ENCODE measurements at places on chromosomes 6 and 20. TPM values are rescaled to one million over a fixed set of nuclear protein-coding genes. Genes with fewer than 3 reads are reported as not detected.
A peak's percentile ranks its signal among the peaks of the same experiment; 100 is the strongest.

Gene SYCP2
- total RNA-seq: 0.48 TPM

Gene CALHM5
- 0.57 TPM for total RNA-seq

Gene BFSP1
- total RNA-seq: 4.9 TPM

Gene LSM2
- total RNA-seq: 47.6 TPM

Gene ENPP5
- total RNA-seq: 4.7 TPM

Gene PROKR2
- not detected for total RNA-seq

Gene KCNK16
- not detected for total RNA-seq

Gene BTN1A1
- total RNA-seq: not detected

Gene CST4
- not detected for total RNA-seq

Gene HSPA12B
- 13.8 TPM for total RNA-seq

Gene MAP7
- 3.7 TPM for total RNA-seq

GRCh38 chr6:46994933-46995332 lies 47.2 kb downstream of the ADGRF1 start:
- H3K36me3 ChIP-seq: no peaks in the 10 kb centered on the region
- H3K27ac ChIP-seq: no peak overlapping the region
- H3K4me1 ChIP-seq: no peaks in the 10 kb centered on the region
- H3K27me3 ChIP-seq: no peaks in the 10 kb centered on the region

GRCh38 chr6:43728586-43728985 lies 41.0 kb upstream of the MRPS18A start:
- no peak overlapping the region for H3K4me3 ChIP-seq
- H3K27ac ChIP-seq: no peak overlapping the region
- no peak for DNase-seq
- H3K27me3 ChIP-seq: no peaks in the 10 kb centered on the region

DNA sequence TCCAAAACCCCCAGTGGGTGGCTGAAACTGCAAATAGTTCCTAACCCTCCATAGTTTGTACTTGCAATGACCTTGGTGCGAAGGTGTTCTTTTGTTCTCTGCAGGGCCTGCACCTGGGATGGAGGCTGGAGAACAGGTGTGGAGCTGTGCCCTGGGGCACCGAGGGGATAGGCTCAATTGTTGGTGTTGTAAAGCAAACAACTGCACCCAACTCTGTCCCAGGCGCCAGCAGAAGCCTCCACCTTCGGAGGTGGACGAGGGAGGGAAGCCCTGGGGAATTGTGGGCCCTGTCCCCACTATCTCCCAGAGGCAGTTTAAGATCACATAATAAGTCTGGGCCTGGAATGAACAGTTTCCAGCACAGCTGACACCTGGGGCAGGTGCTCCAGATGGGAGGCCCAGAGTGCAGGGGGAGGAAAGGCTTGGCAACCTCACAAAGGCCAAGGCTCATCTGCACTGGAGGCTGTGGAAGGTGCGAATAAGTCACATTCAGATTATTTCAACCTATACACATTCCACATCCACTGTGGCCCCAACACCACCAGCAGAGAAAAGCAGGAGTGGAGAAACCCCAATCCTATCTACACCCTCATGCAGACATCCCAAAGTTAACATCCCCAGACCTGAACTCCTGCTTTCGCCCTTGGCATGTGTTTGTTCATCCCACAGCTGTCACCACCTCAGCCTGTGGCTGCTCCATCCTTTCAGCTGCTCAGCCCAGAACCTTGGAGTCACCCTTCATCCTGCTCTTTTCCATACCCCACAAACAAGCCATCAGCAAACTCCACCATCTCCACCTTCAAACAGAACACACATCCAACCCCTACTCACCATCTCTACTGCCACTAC lies 12.3 kb upstream of the CBFA2T2 start:
- H3K27me3 ChIP-seq: no peaks in the 10 kb centered on the region
- peaks cover 2% of the 10 kb centered on the region for H3K4me1 ChIP-seq
- H3K4me3 ChIP-seq: no peak overlapping the region
- H3K36me3 ChIP-seq: no peaks in the 10 kb centered on the region

GRCh38 chr20:52539891-52540290 lies 348.3 kb upstream of the ZFP64 start:
- no peaks in the 10 kb centered on the region for H3K27me3 ChIP-seq
- DNase-seq: no peak
- H3K36me3 ChIP-seq: no peaks in the 10 kb centered on the region

- no peaks in the 10 kb centered on the region for H3K27me3 ChIP-seq
- H3K4me1 ChIP-seq: peaks cover 8% of the 10 kb centered on the region
- peak within 1 kb of the TSS; percentile 63 for H3K4me3 ChIP-seq
Measured at GRCh38 chr6:133888929-133889556, at the start of gene TCF21. TSS of gene TCF21 (plus strand) at chr6:133889113. CDS start at chr6:133889398, 285 bp downstream.

DNA sequence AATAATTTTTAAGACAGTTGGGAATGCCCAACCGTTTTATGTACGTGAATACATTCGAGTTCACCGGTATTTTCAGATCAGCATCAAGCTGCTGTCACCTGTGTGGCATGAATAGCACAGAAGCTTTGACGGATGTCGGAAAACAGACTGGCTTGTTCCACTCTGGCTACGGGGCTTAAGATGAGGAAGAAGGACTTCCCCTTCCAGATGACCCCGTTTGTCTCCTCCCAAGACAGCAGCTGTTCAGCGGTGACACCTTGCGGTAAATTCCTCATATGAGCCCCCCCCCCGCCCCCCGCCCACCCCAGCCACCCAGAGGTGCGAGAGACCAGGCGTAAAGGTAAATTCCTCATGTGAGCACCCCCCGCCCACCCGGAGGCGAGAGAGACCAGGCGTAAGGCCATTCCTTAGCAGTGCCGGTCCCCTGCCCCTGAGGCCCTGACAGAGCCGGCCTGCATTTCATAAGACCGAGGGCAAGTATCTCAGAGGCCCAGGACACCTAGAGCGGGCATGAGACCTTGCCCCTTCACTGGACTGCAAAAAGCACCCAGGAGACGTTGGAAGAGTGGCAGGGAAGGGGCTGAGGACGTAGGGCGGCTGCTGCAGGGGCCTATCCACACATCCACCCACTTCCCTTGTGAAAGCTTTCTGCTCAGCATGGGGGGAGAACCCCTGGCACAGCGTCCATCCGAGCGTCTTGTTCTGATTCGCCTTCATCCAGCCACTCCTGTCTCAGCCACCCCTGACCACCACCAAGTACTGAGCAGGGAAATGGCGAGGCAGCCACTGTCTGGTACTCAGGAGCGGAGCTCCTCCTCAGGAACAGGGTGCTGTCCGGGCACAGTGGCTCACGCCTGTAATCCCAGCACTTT lies 7.3 kb upstream of the PCMTD2 start:
- H3K4me3 ChIP-seq: no peak overlapping the region
- no peaks in the 10 kb centered on the region for H3K27me3 ChIP-seq
- H3K4me1 ChIP-seq: no peaks in the 10 kb centered on the region
- no peak overlapping the region for H3K27ac ChIP-seq
- no peaks in the 10 kb centered on the region for H3K36me3 ChIP-seq

DNA sequence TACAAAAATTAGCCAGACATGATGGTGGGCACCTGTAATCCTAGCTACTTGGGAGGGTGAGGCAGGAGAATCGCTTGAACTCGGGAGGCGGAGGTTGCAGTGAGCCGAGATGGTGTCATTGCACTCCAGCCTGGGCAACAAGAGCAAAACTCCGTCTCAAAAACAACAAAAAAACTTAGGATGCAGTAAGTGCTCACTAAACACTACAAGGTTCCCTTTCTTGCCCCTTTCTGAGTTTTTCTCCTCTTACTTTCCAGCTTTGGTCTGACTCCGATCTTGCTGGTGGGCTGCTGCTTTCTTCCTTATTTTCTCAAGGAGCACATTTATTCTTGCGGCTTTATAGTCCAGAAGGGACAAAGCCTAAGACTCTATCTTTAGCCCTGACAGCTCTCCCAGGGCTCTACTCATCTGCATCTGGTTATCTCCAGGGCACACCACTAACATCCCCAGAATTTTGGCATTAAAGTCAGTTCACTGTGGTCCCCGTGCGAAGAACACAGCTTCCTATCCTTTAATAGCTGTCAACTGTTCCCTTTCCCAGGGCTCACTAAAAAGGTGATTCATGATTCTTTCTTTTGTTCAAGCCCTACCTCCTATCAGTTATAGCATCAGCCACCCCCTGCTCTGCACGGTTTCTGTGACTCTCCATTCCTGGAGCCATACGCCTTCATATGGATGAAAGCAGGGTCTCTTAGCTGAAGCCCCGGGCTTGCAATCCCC lies 17.1 kb upstream of the RPN2 start:
- no peak overlapping the region for H3K4me3 ChIP-seq
- DNase-seq: no peak
- H3K36me3 ChIP-seq: no peaks in the 10 kb centered on the region
- no peaks in the 10 kb centered on the region for H3K27me3 ChIP-seq
- no peaks in the 10 kb centered on the region for H3K4me1 ChIP-seq
- no peak overlapping the region for H3K27ac ChIP-seq

DNA sequence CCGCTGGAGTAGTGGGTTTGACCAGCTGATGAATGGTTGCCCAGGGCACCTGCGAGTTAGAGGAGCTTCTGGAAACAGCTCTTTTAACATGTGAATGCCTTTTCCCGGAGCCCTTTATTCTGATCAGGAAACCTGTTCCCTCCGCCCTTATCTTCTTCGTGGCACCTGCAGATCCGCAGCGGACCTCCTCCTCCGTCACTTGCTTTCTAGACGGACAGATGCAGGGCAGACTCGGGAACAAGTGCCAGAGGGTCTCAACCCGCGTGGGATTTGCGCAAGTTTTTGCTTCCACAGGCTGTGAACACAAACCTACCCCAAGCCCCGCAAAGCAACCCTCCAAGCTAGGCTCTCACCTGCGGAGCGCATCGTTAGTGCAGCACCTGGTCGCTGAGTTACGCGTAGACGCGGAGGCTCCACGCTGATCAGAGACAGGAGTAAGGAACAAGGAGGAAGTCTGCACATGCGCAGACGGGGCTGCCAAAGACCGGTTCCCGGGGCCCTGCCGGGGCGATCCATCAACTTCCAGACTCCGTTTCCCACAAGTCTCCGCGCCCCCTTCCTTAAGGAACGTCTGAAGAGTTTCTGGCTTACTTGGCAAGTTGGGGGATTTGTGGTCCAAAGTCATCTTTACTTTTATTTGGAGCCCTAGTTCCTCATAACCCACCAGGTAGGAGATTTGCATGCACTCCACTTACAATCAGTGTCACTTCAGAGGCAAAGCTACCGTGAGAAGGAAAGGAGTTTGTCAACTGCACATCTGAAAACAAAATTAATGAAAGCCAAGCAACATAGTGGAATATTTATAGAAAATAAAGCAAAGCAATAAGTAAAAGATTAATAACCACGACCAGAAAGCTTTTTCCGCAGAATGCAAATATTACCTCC lies 52.7 kb upstream of the ELMO2 start:
- no peak overlapping the region for H3K4me3 ChIP-seq
- H3K27me3 ChIP-seq: no peaks in the 10 kb centered on the region
- H3K27ac ChIP-seq: no peak overlapping the region
- DNase-seq: no peak

DNA sequence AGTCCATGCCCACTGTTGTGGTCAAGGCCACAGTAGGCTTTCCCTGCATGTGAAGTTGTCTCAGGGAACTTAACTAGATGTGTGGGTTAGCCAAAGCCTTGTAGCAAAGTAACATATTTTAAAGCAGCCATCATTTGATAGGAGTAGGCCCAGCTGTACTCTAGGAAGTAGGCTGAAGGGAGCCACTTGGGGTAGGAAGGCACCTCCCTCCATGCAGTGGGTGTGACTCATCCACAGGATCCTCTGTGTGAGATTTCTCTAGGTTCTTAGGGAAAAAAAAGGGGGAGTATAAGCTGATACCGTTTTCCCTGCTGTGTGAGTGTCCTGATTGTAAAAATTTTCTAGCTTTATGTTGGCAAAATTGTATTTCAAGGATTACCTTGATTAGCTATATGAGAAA lies 44.7 kb downstream of the VAPB start:
- peaks cover 16% of the 10 kb centered on the region for H3K4me1 ChIP-seq
- H3K27ac ChIP-seq: peak overlapping the region; percentile 48
- no peaks in the 10 kb centered on the region for H3K36me3 ChIP-seq

- no peak overlapping the region for H3K4me3 ChIP-seq
- no peaks in the 10 kb centered on the region for H3K27me3 ChIP-seq
- H3K27ac ChIP-seq: no peak overlapping the region
- H3K4me1 ChIP-seq: peaks cover 16% of the 10 kb centered on the region
- no peaks in the 10 kb centered on the region for H3K36me3 ChIP-seq
Measured at GRCh38 chr6:133817460-133818047, 71.4 kb upstream of the TCF21 start.

DNA sequence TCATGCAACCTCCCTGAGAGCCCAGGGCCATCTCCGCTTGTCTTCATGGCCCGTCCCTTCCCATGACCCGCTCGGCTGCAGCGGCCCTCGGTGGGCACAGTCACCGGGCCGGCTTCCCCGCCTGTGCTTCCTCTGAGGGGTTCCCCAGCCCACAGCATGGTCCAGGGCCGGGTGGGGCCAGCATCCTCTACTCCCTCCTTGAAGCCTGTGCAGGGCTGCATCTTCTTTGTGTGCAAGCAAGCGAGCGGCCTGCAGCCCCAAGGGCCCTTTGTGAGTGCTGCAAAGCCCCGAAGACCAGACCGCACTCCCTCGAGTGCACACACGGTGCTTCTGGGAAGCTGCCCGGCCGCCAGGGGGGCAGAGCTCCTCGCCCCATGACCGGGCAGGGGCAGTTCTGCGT lies 265.8 kb downstream of the TAF4 start:
- DNase-seq: no peak
- H3K4me1 ChIP-seq: peaks cover 3% of the 10 kb centered on the region
- H3K4me3 ChIP-seq: no peak overlapping the region
- H3K27me3 ChIP-seq: no peaks in the 10 kb centered on the region

- no peak overlapping the region for H3K4me3 ChIP-seq
- no peaks in the 10 kb centered on the region for H3K4me1 ChIP-seq
- H3K27me3 ChIP-seq: no peaks in the 10 kb centered on the region
- no peak overlapping the region for H3K27ac ChIP-seq
- DNase-seq: no peak
Measured at GRCh38 chr6:30319146-30319835, 7.4 kb upstream of the TRIM39 start.

DNA sequence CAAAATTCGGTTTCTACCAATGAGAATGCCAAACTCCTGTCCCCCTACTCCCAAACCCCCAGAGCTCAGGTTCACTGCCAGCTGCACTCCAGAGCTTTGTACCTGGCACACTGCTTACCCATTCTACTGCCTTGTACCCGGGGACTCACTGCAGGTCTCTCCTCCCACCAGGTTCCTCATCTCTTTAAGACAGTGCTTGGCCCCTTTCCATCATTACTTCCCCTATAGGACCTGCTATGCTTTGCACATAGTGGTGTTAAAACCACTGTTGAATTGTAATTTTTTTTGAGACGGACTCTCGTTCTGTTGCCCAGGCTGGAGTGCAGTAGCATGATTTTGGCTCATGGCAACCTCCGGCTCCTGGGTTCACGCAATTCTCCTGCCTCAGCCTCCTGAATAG lies 25.9 kb downstream of the LYRM4 start:
- H3K4me3 ChIP-seq: no peak overlapping the region
- no peaks in the 10 kb centered on the region for H3K4me1 ChIP-seq
- no peaks in the 10 kb centered on the region for H3K27me3 ChIP-seq
- DNase-seq: no peak

GRCh38 chr6:37761554-37762271 lies 57.8 kb upstream of the ZFAND3 start:
- no peaks in the 10 kb centered on the region for H3K4me1 ChIP-seq
- no peaks in the 10 kb centered on the region for H3K27me3 ChIP-seq
- no peak overlapping the region for H3K4me3 ChIP-seq
- H3K27ac ChIP-seq: no peak overlapping the region
- no peaks in the 10 kb centered on the region for H3K36me3 ChIP-seq
- no peak for DNase-seq

Data from ovary (tissue), 10 donors.